ENCODE measurements at places on chromosomes 1 and 21. TPM values are rescaled to one million over a fixed set of nuclear protein-coding genes. Genes with fewer than 3 reads are reported as not detected.

The TTC3 gene
- 44.5 TPM for total RNA-seq

GRCh38 chr1:213605732-213606131, 382.0 kb upstream of the PROX1 start:
- no peak for DNase-seq

GRCh38 chr1:202658251-202658759, 51.9 kb downstream of the SYT2 start:
- no peak for DNase-seq

- DNase-seq, result no peak
These were observed 209.7 kb downstream of the LRRC7 start for GRCh38 chr1:69777423-69777822.

- no peak for DNase-seq
These were observed 57.3 kb downstream of the PKN2 start for GRCh38 chr1:88741413-88741812.

DNA sequence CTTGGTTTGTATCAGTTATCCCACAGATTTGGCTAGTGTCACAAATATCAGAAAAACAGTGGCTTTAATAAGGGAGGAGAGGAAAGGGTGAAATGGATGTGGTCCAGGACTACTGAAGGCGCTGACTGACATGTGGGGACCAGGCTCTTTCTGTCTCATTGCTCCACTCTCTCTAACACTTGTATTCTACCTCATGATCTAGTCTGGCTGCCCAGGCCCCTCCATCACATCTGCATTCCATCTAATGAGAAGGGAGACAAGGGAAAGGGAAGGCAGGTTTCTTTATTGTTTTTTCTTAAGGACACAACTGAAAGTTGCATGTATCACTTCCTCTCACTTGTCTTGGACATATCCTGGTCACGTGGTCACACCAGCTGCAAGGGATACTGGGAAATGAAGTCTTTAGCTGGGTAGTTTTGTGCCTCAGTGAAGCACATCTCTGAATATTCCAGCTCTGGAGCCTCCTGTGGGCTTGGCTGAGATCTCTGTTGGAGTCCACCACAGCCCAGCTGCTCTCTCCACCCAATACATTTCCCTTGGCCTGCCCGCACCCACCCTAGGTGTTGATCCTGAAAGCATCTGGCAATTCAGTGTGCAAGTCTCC, 42.0 kb upstream of the PADI2 start:
- DNase-seq, result peak; percentile 20

DNA sequence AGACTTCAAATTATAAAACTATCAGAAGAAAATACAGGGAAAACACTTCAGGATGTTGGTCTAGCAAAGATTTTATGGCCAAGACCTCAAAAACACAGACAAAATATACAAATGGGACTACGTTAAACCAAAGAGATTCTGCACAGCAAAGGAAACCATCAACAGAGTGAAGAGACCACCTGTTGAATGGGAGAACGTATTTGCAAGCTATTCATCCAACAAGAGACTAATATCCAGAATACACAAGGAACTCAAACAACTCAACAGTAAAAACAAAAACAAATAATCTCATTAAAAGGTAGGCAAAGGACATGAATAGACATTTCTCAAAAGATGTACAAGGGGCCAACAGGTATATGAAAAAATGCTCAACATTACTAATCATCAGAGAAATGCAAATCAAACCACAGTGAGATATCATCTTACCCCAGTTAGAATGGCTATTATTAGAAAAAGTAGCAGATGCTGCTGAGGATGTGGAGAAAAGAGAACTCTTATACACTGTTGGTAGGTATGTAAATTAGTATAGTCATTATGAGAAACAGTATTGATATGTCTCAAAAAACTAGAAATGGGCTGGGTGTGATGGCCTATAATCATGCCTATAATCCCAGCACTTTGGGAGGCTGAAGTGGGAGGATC, 112.6 kb downstream of the LRIG2 start:
- no peak for DNase-seq

GRCh38 chr1:110601332-110601731, 4.8 kb downstream of the KCNA2 start:
- DNase-seq, result no peak

DNA sequence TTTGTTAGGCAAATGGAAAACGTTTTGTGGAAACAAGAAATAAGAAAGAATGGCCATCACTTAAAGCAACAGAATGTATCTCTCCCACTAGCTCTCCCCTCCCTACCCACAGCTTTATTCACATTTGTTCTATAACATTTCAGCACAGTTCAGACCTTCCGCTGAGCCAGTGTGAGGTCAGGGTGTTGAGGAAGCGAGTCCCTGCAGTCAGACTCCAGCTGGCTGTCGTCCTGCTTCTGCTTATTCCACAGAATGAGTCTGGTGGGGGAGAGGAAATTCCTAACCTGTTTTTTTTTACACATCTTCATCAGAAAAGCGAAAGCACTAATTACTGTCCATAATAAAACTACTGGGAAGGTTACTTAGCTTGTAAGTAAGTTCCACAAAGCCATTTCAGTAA, 39.0 kb downstream of the MRPL39 start:
- peak; percentile 37 for DNase-seq

DNA sequence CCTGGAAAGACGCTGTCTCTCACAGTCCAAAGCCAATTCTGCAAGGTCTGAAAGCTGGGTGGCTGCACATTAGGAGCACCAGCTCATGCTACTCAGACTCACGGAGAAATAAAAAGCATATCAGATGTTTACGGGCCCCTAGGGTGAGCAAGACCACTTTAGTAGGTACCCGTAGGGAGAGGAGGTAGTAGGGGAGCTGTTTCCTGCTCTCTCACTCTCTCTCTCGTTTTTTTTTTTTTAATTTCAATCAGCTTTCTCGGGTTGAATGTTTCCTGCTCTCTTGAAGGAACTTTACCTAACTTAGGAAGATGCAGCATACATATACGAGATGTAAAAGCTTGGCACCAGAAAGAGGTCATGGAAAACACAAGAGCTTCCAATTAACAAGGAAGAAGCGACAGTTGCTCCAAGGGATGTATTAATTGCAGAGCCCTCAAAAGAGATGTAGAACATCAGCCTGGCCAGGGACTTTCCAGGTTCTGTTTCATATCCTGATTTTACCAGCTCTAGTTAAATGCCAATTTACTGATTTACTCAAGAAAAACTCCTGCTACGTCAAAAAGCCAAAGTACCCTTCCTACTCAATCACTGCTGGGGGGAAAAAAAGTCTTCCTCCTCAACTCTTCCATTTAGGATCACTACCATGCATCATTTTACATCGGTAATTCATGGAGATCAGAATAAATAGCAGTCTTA, 3.1 kb downstream of the LORICRIN start:
- DNase-seq, result no peak

GRCh38 chr1:42214447-42214871, 49.9 kb upstream of the GUCA2A start:
- DNase-seq, result no peak

DNA sequence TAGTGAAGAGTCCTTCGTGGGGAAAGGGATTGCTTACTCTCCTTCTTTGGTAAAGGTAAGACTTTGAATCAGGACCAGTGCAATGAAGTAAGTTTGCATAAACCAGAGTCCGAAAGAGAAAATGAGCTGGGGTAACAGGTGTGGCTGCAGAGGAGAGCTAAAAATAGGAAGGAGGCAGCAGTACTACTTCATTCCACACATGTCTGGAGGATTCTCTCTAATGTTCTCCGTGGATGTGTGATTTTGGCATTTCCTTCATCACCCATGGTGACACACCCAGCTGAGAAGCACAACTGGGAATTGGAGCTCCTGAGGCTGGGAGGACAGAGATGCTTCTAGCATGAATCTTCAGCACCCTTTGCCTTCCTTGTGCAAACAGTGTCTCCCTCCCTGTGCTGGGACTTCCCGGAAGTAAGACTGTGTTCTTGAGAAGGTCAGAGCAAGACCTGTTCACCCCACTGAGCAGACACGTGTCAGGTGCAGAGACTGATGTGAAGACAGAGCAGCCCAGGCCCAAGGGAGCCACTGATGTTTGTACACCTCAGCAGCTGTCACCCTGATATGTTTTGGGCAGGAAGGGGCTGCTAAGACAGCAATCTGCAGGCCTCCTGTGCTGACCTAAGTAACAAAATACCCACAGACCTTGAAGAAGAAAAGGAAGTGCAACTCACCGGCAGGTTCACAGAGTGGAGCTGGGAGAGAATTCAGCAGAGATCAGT, 13.3 kb downstream of the FCRL1 start:
- no peak for DNase-seq

- DNase-seq, result no peak
These were observed 34.3 kb downstream of the NEK7 start for GRCh38 chr1:198191117-198191516.

The NUF2 gene
- total RNA-seq, result 69.1 TPM

GRCh38 chr1:1430114-1430982, 5.1 kb upstream of the VWA1 start:
- no peak for DNase-seq

DNA sequence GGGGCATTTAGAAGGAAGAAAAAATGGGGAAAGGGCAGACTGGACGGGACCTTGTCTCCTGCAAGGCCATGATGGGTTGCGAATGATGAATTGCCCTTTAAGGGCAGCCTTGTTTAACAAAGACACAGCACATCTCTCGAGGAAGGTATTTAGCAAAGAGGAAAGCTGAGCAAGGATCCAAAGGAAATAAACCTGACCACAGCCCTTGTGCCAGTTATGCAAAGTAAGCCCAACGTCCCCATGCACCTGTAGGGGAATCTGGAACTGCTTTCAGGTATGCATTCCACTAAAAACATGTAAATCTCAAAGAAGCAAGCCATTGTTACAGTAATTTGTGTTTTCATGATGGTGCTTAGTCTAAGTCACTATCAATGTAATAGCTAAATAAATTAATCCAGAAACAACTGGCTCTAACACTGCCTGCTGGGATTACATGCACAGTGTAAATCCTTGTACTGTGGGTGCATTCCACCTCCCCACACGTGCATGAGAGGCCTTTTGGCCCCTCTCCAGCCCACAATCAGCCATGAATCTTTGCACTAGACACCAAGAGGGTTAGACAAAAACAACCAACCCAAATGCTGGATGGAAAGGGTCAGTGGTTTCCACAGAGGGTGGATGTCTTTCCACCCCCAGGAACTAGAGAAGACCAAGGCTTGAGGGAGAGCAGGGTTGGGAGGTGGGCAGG, 228.8 kb upstream of the KAZN start:
- DNase-seq, result no peak

- DNase-seq, result no peak
These were observed 37.1 kb upstream of the DOCK7 start for GRCh38 chr1:62725255-62725654.

DNA sequence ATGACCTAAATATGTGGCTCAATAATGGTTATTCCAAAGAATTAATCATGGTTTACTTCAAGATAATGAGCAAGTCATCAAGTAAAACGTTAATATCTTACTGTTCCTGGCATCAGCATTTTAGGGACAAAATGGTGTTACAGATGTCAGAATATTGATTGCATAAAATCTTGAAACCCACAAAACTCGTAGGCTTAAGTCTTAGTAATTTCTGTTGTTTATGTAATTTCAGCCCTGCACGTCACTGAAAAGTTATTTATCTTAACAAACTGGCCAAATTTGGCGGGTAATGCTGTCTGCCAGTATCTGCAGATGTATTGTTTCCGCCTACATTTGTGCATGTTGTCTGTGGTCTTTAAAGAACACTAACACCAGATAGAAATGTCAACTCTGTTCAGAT, 25.8 kb downstream of the CDC7 start:
- DNase-seq, result no peak

GRCh38 chr1:113991467-113991997, 12.3 kb downstream of the OLFML3 start:
- DNase-seq, result no peak

GRCh38 chr1:24149866-24150233, 6.9 kb upstream of the IL22RA1 start:
- DNase-seq, result peak; percentile 61

The DDX59 gene
- total RNA-seq, result 32.1 TPM

GRCh38 chr1:47382399-47382983, 33.6 kb upstream of the FOXE3 start:
- no peak for DNase-seq
